ELR (cell line): ENCODE measurements at places on chromosomes 11 and 22.

DNA sequence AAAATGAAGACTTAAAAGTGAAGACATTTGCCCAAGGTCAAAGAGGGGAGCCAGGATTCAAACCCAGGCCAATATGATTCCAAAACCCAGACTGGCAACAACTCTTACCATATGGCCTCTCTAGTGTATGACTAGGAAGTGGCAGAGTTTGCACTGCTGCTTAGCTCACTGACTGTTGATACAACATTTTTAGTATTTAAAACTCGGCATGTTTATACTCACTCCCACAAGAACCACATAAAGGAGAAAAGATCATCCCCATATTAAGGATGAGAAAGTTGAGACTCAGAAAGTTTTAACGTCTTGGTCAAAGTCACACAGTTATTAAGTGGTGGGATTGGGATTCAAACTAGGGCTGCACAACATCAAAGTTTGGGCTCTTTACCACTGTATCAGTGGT lies 81.7 kb downstream of the CCDC34 start:
- no peak for DNase-seq

DNA sequence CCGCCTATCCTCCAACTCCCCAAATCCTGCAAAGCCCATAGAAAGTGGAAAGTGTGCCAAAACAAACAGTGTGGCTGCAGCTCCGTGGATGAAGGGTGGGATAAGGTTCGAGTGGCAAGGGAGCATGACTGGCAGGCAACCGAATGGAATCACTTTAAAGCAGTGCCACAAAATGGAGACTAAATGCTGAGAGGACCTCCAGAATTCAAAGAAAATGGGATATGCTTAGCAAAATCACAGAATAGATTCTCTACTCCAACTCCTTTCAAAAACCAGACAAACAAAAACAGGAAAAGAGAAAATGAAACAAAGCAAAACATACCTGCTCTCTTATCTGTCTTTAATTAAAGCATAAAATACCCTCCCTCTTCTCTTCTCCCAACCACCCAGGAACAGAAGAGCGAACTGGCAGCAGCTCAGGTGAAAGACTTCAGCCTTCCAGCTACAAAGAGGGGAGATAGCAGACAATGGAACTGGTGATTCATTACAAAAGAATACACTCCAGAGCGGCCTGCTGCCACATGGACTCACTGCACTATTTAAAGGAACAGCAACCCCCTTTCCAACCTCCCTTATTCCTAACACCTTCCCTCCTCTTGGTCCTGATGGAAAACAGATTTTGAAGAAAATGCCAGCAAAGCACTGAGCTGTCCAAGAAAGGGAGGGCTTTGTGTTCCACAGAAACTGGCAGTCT lies 118.5 kb downstream of the APOL5 start:
- DNase-seq: peak; percentile 90

DNA sequence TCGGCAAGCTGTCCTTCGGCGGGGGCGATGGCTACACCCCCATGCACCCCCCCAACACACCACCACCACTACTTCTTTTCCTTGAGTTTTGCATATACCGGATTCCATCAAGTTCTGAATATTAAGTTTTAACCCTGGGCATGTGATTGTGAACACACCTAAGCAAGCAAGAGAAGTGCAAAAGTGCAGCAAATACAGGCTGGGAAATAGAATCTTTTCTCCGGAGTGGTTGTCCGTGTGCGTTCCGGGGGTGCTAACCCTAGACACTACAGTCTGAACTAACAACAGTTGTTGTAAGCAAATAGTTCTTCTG lies 574 bp downstream of the PRSS23 start:
- DNase-seq: peak; percentile 24

- no peak for DNase-seq
Observed at GRCh38 chr11:62008193-62008592, 40.8 kb upstream of the FTH1 start.
